ENCODE measurements at places on chromosomes 3 and 15.

DNA sequence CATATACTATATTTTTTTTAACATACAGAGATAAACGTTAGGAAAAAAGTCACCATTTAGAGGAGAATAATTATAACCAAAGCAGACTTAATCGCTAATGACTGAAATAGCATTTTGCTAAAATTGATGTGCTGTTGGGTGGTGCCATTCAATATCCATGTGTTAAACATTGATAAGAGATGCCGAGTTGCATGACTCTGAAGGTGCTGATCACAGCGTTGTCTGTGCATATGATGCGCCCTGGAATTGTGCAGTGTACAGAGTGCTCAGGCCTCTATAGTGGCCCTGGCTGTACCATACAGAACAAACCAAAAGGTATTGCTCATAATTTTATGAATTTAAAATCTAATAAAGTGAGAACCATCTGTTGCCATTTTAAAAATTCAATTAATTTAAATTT, 168.3 kb downstream of the MEIS2 start:
- DNase-seq, result no peak

- DNase-seq, result no peak
Observed at GRCh38 chr15:43977072-43977884, 150.5 kb downstream of the WDR76 start.

- peak; percentile 48 for DNase-seq
Observed at GRCh38 chr3:138461246-138461645, 26.8 kb downstream of the ESYT3 start.

GRCh38 chr3:32200490-32200889, 38.0 kb upstream of the CMTM8 start:
- no peak for DNase-seq

DNA sequence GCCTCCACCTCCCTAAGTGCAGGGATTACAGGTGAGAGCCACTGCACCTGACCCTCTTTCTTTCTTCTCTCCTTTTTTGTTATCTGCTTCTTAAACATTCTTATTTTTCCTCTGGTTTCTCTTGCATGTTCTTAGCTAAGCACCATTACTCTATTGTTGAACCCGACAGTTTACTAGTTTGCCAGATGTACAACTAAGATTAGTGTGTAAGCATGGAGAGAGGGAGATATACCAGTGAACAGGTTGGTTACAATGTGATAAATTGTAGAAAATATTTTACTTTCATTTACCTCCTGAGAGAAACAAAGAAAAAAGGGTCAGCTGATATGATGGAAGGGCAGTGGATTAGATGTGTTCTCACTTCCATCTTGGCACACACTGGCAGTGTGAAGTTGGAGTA, 4.9 kb downstream of the HAUS2 start:
- no peak for DNase-seq

GRCh38 chr3:181133832-181134231, 144.3 kb upstream of the DNAJC19 start:
- no peak for DNase-seq

- DNase-seq, result no peak
Observed at GRCh38 chr3:11776346-11776745, 70.3 kb downstream of the TAMM41 start.

DNA sequence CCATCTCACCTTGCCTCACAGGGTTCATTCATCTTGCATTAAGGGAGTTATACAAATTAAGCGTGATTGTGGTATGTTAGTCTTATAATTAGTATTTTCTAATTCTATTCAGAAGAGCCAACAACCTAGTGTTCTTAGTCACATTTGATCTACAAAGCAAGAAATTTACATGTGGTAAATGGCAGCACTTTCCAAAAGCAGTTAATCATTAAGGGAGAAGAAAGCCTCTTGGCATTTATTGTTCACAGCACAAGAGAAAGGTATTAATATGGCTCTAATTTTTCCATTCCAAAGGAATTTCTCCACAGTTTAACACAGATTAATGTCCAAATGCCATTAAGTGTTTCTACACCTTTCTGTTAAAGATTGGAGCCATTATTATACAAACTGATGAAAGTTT, 1077.1 kb downstream of the ZPLD1 start:
- DNase-seq, result no peak

DNA sequence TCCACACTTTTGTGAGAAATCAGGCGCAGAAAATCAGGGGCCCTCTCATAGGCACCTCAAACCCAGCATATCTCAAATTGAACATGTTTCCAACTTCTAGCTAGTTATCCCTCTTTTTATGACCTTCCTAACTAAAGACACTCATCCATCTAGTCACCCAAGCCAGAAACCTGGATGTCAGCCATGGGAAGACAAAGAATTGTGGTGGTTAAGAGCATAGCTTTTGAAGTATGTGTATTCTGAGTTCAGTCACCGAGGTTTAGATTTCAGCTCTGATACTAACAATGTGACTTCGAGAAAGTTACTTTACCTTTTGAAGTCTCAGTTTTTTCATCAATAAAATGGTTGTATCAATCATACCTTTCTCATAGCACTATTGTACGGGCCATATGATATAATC, 495.5 kb downstream of the NLGN1 start:
- peak; percentile 85 for DNase-seq

GRCh38 chr3:14821151-14821550, 2.4 kb downstream of the FGD5 start:
- no peak for DNase-seq

DNA sequence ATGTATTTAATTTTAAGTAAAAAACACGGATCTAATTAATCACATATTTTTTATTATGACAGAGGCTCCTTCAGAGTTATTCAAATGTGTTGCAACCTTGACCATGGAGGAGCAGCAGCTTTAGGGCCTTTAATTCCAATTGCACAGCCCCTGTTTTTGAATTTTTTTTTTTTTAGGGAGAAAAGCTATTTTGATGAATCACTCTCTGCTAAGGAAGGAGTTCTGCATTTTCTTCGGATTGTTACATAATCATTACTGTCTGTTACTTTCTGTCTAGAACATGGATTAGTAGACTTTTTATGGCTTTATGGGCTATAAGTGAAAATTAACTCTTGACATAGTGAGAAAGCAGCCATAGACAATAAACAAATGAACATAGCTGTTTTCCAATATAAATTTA, 90.8 kb downstream of the MCTP2 start:
- DNase-seq, result peak; percentile 68

GRCh38 chr15:35181538-35181937, 96.4 kb upstream of the NANOGP8 start:
- DNase-seq, result peak; percentile 3

DNA sequence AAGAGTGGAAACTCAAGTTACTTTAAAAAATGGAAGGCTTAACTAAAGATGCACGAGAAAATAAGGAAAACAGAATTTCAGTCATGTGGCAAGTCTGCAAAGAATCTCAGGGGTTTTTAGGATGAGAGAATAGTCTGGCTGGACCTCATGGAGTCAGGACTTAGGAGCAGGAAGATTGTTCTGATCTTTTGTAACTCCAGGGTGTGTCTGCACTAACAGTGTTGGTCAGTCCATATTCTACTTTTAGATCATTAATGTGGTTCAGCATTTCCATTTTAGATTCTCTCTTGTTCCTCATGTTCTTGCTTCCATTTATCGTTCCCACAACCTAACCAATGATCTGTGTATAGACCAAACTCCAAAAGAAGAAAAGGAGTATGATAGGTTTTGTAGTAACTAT, 15.3 kb downstream of the TMEM108 start:
- no peak for DNase-seq

GRCh38 chr3:41222501-41222900, 23.2 kb downstream of the CTNNB1 start:
- no peak for DNase-seq

DNA sequence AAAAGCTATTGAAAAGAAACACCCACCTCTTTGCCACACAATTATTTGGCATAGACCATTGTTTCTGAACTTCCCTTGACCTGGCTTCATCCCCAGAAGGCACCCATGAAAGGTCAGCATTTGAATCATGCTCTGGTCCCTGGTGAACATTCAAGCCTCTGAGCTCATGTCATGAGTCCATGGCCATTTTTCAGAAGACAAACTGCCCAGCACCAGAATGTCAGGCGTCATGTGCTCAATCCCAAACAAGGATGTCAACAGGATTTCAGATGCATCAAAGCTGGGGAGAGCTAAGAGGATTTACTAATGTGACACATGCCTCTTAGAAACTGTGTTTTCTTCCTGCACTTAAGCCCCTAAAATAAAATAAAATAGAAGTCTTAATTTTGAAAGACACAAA, 41.3 kb downstream of the TMED3 start:
- DNase-seq, result no peak

DNA sequence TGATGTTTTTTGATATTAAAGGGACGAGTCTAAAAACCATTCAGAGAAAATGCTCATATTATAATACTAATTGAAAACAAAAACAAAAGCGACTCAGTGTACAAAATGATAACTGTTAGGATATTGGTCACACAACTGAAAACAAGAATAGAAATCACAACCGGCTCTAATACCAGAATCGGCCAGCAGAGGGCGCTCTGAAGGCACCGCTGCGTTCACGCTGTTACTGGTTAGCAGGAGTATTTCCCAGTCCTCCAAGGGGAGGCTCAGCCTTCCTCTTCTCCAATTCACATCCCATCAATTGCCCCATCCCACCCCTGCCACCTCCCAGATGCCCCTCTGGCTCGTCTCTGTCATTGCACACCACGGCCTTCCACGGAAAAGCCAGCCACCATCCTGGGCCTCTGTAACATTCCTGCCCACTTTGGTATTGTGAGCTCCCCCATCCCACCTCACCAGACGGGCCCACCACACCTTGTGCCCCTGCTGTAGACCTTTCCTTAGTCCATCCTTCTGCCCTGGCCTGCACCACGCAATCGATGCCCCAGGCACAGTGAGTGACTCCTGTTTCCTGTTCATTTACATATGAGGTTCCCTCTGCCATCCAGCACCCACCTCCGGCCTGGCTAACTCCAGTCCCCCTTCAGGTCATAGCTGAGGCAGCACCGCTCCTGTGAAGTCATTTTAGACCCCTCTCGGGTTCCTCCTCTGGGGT, 8.5 kb downstream of the FAM107A start:
- DNase-seq, result peak; percentile 65

- DNase-seq, result peak; percentile 22
Observed at GRCh38 chr3:47098910-47099309, 65.0 kb downstream of the SETD2 start.

GRCh38 chr3:156674911-156675829, 780 bp downstream of the TIPARP start:
- no peak for DNase-seq

- peak; percentile 56 for DNase-seq
Observed at GRCh38 chr3:46607603-46608028, 4.7 kb upstream of the FAM240A start.

- DNase-seq, result no peak
Observed at GRCh38 chr3:38167591-38167990, 2.3 kb downstream of the OXSR1 start.

GRCh38 chr3:178100908-178101307, 435.3 kb upstream of the KCNMB2 start:
- DNase-seq, result peak; percentile 55

DNA sequence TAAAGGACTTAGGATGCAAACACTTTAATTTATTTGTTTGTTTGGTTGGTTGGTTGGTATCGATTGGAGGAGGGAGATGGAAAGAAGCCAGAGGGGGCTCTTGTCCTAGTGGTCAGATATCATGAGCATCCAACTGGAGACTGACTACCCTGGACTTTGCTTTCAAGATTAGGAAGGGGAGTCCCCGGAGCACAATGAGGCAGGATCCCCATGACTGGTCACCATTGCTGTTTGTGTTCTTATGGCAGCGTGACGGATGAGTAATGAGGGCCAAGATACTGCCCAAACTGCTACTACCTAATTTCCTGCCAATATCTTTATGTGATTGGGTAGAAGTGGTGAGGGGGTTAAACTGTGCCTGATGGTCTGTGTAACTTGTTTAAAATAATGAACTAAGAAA, 354.6 kb upstream of the ROPN1 start:
- DNase-seq, result no peak

- peak; percentile 14 for DNase-seq
Observed at GRCh38 chr15:74130155-74130848, at the start of gene ISLR2. ISLR2 (plus strand) TSS chr15:74130586; CDS start chr15:74132755, 2,169 bp downstream.

- no peak for DNase-seq
Observed at GRCh38 chr3:185912512-185912911, 25.3 kb downstream of the TRA2B start.

- DNase-seq, result no peak
Observed at GRCh38 chr3:18217507-18218174, 207.5 kb downstream of the SATB1 start.

DNA sequence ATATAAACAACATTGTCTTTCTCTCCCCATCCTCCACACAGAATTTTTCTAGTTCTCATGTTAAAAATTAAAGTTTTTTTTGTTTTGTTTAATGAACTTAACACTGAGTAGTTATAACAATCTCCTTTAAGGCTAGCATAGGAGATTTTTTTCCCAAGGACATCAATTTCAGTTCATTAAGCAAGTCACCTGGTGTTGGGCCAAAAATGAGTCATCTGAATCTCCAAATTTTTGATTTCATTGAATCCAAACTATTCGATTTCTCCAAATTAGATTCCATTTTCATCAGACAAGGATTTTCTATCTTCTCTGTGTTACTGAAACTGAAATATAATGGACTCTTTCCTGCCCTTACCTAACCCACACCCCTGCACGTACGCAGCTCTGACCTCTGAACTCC, 631.4 kb upstream of the MDFIC2 start:
- peak; percentile 37 for DNase-seq

DNA sequence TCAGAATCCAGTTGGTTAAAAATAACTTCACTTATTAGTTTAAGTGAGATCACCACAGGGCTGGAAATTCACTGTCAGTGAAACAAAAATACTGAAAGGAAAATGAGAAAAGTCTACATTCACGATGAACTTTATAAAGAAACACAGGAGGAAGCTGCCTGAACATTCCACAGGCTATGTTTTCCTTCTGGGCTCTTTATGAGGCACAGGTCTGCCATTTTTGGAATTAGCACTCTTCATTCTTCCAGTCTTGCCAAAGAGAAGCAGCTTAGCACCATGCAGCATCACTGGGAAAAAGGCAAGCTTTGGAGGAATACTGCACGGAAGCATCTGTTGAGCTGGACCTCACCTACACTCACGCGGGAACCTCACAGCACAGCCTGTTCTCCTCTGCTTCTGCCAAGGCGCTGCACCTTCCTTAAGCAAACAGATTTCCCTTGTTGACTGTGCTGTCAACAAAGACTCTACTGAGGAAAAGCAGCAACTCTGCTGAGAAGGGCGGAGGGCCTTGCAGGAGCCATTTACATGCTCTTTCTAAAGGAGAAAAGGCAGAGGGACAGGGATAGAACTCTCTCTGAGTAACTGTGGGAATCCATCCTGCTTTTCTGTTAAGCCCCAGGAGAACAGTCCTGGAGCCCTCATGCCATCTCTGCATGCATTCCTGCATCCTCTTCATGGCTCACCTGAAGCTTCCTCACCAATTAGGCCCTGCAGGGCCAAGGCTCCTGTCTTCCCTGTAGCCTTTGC, 15.7 kb downstream of the SUSD5 start:
- DNase-seq, result no peak

DNA sequence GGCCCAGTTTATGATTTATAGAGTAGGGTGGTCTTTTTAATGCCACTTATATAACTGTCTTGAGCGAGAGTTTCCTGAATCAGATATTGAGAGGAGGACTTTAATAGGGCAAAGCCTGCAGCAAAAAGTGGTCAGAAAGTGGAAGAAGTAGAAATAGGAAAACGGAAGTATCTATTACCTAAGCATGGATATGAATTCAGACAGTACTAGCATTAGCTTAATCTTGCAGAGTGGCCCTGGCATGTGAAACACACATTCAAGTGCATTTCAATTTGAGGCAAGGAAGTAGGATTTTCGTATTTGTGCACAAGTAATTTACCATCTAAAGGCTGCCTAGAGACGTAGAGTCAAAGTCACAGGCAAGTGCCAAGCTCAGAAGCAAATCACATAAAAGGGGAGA, 622.3 kb downstream of the DIPK2A start:
- no peak for DNase-seq

Measured in AG10803 (cell line).